Hypothalamus (tissue), 51 donors: ENCODE measurements at places on chromosomes 13 and 19.

DNA sequence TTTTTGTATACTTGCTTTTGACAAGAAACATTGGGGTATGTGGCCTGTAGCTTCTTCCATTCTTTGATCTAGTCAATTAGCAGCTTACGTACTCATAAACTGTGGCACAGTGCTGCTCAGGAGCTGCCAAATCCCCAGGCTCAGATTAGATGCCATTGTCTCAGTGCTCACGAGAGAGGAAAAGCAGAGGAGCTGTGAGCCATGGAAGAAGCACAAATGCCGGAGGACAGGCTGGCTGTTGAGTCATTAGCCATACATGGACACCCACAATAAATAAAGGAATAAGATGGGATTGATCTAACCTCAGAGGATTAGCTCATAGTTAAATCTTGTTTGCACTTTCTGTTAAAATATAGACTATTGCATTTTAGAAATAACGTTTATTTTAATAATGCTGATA, 121.7 kb downstream of the POSTN start:
- DNase-seq = no peak

DNA sequence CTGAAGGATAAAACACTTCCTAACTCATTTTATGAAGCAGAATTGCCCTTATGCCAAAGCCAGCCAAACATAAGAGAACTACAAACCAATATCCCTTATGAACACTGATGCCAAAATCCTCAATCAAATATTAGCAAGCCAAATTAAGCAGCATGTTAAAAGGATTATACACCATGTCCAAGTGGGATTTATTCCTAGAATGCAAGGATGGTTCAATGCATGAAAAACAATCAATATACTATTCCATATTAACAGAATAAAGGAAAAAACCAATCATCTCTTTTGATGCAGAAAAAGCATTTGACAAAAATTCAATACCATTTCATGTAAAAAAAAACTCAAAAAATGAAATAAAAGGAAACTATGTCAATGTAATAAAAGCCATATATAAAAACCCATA, 10.9 kb downstream of the ZNF792 start:
- no peak for DNase-seq

DNA sequence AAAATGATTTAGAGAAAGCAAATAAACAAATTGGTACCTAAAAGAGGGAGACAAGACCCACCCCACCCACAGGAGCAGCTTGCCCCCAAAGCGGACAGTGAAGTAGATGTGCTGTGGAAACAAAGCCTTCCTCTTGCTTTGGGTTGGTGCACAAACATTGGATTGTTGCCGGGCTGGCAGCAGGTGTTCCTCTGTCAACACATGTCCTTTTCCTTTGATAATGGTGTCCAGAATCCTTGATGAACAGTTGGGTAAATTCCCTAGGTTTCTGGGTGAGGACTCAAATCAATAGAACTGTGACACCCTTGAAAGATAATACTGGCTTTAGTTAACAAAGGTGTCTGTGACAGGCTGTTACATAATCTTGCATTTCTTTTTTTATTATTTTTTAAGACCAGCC, 311.8 kb downstream of the SPRY2 start:
- DNase-seq = no peak

DNA sequence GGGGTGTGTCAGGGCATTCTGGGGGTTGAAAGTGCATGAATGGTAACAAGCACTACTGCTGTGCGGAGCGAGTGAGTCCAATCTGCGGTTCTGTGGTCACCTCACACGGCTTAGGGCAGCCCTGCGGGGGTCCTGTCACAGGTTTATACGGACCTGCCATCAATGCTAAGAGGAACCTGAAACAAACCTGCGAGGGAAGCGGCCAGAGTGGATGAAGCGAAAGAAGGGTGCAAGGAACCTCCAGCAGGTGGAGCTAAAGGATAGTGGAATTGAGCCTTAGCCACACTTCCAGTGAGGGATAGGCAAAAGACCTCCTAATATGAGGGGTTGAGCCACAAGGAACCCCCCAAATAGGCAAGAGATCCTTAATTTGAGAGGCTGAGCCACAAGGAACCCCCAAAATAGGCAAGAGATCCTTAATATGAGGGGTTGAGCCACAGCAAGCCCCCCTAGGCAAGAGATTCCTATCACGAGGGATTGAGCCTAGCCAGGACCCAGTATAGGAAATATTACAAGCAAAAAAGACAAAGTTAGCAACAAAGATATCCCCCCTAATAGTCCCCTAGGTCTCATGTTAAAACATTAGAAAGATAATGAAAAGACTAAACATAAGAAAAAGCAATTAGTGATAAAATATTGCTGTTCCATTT, 6.3 kb upstream of the ZNF69 start:
- peak; percentile 4 for DNase-seq

- no peak for DNase-seq
These were observed 1246.2 kb downstream of the SLITRK1 start for GRCh38 chr13:82636119-82636518.

DNA sequence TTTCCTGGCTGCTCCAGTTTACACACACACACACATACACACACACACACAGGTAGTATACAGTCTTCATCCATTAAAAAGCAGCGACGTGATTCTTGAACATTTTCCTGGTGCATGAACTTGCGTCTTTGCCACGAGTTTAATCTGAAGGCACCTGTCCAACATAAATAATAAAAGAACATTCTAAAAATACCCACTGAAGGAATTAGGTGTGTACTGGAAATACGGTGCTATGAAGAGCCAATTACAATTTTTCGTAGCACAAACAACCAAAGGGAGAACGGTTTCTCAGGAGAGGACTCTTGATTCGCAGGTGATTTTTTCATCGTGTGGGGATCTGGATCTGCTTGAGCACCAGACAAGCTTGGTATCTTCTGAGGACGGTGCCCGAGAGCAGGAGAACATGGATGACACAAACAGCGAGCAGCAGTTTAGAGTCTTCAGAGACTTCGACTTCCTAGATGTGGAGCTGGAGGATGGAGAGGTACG, 61.2 kb downstream of the ZAR1L start:
- DNase-seq = no peak

DNA sequence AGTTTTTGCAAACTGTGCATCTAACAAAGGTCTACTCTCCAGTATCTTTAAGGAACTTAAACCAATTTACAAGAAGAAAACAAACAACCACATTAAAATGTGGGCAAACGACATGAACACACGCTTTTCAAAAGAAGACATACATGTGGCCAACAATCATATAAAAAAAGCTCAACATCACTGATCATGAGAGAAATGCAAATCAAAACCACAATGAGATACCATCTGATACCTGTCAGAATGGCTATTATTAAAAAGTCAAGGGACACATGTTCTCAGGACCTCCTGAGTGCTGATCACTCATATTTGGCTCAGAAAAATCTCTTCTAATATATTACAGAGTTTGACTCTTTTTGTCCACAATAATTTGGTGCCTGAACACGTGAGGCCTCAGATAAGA, 14.2 kb upstream of the LILRB1 start:
- DNase-seq = no peak

DNA sequence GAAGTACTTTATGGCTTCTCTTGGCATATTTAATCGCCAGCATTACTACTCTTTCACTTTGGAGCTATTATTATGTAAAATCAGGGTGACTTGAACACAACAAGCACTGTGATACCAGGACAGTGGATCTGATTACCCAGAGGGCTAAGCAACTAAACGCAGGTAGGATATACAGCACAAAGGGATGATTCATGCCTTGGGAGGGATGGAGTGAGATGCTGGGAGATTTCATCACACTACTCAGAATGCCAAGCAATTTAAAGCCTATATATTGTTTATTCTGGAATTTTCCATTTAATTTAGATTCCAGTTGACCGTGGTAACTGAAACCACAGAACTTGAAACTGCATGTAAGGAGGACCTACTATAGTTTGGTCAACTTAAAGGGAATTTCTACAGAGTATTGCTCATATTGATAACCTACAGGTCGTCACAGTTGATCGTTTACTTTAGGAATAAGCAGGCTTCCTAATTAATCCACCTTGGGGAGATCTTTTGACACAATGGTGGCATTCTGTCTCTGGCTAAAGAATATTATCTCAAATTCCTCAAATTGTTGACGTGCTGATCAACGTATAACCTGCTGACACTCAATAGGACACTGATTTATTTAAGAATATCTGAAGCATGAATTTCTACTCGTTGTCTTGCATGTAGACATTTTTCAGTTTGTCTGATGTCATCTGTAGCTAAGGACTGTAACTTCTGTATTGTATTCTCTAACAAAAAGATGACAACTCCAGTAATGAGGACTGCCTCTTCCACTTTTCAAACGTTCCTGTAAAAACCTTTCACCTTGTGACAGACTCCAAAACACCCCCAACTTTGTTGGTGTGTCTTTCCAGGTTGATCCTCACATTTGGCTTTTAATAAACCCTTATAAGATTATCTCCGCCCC, 254.2 kb downstream of the GPC5 start:
- DNase-seq = no peak

DNA sequence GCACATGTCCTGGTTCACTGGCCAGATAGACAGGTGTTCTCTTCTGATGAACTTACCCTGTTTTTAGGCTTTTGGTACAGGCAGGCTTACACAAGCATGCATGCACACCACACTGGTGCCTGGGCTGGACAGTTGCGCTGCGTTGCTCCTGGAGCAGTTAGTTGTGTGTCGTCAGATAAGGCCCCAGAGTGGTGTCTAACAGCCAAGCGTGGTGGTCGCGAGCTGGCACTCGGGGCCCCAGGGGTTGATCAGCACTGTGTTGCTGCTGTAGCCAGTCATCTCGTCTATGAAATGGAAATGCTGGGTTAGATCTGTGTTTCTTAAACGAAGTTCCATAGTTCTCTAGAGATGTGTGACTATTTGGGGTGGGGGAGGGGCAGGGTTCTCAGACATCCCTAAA, 24.6 kb upstream of the TEX29 start:
- no peak for DNase-seq

DNA sequence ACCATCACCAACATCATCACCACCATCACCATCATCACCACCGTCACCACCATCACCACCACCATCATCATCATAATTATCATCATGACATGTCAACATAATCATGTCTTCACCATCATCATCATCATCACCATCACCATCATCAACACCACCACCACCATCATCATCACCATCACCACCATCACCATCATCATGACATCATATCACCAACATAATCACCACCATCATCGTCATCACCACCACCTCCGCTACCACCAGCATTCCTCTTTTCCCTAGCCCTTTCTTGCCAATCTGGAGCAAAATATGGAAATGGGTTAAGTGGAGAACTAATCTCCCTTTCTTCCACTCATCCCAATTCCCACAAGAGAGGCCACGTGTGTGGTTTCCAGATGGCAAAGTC, 1.1 kb upstream of the TTYH1 start:
- DNase-seq = no peak

DNA sequence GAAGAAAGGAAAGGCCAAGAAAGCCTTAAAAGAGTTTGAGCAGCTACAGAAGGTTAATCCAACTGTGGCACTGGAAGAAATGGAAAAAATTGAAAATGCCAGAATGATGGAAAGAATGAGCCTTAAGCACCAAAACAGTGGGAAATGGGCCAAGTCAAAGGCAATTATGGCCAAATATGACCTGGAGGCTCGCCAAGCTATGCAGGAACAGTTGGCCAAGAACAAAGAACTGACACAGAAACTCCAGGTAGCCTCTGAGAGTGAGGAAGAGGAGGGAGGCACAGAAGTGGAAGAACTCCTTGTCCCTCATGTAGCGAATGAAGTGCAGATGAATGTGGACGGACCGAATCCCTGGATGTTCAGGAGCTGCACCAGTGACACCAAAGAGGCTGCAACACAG, 5.1 kb downstream of the UTP14C start:
- no peak for DNase-seq
